ENCODE measurements at places on chromosomes 7 and 10.
A peak's percentile ranks its signal among the peaks of the same experiment; 100 is the strongest.

DNA sequence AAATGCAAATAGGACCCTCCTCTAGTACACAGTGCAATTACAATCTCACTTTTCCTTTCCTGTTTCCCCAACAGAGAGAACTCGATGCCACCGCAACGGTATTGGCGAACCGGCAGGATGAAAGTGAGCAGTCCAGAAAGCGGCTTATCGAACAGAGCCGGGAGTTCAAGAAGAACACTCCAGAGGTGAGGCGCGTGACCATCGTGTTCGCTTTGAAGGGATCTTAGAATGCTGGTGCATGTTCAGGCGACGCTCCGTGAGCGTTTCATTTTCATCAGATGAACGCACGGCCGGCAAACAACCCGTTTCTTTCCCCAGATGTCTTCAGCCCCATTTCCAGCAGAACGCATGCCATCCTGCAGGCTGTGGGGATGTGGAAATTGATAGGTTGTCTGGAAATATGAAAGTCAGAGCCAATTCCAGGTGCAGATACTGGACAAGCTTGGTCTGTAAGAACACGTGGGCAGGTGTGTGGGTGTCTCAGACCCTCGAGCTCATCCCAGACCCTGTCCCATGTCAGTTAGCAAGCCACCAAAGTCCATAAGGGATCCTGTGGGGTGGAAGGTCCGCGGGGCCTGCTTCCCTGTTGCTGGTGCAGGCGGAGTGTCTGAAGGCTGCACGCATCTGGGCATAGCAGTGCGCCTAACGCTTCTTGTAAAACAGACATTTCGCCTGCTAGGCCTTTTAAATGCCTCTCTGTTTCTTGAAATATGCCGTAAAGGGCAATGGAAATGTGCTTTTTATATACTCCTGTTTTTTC, 98.8 kb downstream of the CUX1 start:
- DNase-seq: no peak

- DNase-seq: no peak
These were observed 4.0 kb downstream of the JAZF1 start for GRCh38 chr7:28176645-28177044.

DNA sequence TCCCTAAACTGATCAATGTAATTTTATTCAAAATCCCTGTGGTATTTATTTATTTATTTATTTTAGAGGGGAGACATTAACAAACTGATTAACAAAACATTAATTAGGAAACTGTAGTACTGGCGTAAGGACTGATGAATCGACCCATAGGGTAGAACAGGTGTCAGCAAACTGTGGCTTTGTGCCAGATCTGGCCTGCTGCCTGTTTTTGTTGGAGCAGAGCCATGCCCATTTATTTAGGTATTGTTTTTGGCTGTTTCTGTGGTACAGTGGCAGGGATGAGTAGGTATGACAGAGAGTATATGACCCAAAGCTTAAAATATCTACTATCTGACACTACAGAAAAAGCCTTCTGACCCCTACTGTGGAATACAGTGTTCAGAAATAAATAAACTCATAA, 332.5 kb upstream of the ETV1 start:
- DNase-seq: no peak

- no peak for DNase-seq
These were observed 62.5 kb upstream of the SCIN start for GRCh38 chr7:12508005-12508404.

DNA sequence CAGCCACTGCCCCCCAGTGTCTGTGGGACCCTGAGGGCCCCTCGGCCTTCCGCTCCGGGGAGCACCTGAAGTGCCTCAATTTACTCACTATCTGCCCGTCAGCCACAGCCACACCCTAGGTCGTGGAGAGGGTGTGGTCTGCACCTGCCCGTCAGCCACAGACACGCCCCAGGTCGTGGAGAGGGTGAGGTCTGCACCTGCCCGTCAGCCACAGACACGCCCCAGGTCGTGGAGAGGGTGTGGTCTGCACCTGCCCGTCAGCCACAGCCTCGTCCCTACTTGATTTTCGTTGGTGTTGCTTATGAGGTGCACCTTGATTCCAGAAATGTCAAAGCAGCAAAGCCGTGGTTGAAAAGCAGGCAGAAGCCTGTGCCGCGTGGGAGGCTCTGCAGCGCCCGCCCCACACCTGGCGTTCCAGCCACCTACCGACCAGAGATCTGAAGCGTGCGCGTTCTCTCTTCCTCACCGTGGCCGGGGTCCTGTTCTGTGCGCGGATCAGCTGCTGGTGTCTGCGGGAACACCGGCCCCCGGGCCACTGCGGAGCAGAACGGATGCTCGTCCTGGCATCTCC, 101.6 kb downstream of the DYNC2I1 start:
- DNase-seq: no peak

GRCh38 chr7:106367018-106367420, 82.2 kb upstream of the NAMPT start:
- DNase-seq: no peak

- no peak for DNase-seq
These were observed 26.8 kb upstream of the ITPRID1 start for GRCh38 chr7:31487071-31487470.

- DNase-seq: peak; percentile 77
These were observed 29.8 kb downstream of the PLAU start for GRCh38 chr10:73940634-73941221.

GRCh38 chr7:70387217-70387616, 744.7 kb upstream of the GALNT17 start:
- no peak for DNase-seq

- DNase-seq: no peak
These were observed 107.3 kb upstream of the SHH start for GRCh38 chr7:155919391-155920067.

- no peak for DNase-seq
These were observed 19.9 kb upstream of the FMC1 start for GRCh38 chr7:139321071-139321745.

DNA sequence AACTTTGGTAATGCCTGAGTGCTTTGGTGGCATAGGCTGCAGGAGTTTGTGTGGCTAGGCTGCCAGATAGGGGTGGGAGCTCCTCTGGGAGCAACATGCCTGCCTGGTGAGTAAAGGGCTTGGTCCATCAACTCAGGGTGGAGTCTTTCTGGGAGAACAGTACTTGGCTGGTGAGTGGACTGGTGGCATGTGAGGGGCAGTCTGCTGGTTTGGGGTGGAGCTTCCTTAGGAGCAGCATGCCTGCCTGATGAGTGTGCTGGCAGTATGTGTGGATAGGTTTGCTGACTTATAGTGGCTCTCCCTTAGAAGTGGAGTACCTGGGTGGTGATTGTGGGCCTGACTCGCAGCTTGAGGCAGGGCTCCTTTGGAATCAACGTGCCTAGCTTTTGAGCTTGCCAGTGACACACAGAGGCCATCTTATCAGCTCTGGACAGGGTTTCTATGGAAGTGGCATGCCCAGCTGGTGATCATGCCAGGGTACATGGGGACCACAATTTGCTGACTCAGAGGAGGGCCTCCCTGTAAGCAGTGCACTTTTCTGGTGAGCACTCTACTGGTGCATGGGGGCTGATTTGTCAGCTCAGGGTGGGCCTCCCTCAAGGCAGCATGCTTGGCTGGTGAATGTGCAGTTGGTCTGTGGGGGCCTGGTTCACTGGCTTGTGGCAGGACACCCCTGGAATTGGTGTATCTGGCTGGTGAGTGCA, 35.0 kb upstream of the SRI start:
- no peak for DNase-seq

DNA sequence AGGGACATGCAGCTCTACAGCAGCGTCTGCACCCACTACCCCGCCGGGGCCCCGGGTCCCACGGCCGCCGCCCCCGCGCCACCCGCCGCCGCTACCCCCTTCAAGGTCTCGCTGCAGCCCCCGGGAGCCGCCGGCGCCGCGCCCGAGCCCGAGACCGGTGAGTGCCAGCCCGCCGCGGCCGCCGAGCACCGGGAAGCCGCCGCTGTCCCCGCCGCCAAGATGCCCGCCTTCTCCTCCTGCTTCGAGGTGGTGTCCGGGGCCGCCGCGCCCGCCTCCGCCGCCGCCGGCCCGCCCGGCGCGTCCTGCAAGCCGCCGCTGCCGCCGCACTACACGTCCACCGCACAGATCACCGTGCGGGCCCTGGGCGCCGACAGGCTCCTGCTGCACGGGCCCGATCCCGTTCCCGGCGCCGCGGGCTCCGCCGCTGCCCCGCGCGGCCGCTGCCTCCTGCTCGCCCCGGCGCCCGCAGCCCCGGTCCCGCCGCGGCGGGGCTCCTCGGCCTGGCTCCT, 631 bp downstream of the OTUD1 start:
- DNase-seq: no peak

DNA sequence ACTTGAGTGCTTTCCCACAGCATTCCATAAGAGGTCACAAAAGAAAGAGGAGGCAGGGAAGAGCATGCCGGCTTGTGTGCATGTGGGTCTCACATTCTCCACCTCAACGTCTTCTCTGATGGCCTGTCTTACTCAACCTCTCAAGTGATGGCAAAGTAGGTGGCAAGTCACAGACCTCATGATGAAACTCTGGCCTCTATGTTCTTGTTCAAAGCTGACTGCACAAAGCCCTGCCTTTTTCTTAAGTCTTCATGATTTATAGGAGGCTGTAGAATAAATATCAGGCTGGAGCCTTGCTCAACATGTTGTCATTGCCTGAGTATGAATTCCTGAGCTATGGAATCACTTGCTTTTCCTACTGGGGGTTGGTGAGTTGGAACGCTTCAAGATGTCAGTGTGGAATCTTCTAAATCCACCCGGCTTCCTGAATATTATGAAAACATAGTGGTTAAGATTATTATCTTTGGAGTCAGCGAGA, 213.6 kb upstream of the INHBA start:
- no peak for DNase-seq

- no peak for DNase-seq
These were observed 218.3 kb downstream of the FAM107B start for GRCh38 chr10:14556285-14556956.

DNA sequence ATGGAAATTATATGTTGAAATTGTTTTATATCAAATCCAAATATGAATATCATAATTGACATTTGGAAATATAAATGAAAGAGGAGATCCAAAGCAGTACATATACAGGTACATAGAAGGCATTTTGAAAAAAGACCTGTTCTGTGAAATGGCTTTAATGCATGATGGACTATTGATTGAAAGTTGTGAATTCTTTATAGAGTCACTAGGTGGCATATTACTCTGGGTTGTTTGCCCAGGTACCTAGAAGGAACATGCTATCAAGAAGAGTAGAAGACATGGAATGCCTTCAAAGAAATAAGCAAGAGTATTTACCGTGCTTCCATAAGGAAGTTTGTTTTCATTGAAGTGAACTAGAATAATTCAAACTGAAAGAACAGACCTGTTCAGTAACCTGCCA, 160.0 kb upstream of the ANK3 start:
- DNase-seq: no peak

DNA sequence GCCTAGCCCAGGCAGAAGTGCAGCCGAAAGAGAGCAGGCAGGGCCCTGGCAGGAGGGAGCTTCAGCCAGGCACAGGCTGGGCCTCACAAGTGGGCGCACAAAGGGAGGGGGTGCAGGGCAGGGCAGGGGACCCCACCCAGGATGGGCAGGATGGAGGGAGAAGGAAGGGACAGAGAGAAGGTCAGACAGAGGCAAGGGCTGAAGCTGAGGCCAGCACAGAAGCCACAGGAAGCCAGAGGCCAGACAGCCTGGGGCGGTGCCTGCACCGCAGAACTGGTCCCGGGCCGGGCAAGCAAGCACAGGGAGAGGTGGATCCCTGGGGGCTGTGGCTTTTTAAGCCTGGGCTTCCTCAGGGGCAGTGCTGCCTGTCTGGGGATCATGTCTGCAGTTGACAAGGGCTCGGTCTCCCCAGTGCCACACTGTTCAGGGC, 16.7 kb downstream of the NOS3 start:
- DNase-seq: no peak

DNA sequence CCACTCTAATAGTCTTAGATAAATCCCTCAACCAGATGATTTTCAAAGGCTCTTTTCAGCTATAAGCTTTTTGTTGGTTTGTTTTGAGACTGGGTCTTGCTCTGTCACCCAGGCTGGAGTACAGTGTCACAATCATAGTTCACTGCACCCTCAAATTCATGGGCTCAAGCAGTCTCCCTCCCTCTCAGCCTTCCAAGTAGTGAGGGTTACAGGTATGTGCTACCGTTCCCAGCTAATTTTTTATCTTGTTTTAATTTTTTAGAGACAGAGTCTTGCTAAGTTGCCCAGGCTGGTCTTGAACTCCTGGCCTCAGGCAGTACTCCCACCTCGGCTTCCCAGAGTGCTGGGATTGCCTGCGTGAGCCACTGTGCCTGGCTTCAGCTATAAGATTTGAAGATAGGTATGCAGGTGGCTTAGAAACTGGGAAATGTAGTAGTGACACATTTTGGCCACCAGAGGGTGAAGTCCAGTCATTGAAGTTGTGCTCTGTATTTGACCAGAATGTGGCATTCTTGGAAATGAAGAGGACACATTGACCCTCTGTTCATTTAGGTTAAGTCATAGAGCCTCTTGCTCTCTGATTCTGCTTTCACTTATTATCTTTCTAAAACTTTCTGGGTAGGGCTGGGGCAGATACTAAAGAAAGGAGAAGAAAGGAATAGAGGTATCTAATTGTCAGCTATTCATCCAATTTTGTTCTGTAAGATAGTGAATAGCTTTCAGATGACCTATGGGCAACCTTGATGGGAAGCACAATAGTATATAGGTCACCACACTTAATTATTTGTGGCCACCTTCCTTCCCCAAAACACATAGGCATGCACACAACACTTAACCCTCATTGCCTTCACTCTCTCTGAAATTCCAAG, 36.0 kb downstream of the R3HCC1L start:
- DNase-seq: no peak

GRCh38 chr7:133775201-133775600, 351.9 kb upstream of the LRGUK start:
- no peak for DNase-seq

DNA sequence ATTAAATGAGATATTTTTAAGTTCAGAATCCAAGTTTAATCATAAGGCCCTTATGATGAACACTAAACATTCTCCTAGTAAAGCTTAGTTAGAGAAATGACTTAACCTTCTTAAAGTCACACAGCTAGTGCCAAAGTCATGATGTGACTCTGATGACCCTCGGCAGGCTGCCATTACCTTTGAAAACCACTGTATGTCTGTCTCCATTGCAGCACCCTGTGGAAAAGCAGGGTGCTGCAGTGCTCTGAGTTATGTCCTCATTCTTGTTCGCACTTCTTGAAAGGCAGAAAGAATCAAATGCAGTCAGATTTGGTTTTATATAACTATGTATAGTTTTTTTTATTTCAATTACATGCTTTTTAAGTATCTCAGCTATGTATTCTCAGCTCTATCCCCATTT, 105.0 kb downstream of the PHTF2 start:
- DNase-seq: no peak

GRCh38 chr7:99767662-99768061, 16.3 kb downstream of the CYP3A4 start:
- DNase-seq: no peak

DNA sequence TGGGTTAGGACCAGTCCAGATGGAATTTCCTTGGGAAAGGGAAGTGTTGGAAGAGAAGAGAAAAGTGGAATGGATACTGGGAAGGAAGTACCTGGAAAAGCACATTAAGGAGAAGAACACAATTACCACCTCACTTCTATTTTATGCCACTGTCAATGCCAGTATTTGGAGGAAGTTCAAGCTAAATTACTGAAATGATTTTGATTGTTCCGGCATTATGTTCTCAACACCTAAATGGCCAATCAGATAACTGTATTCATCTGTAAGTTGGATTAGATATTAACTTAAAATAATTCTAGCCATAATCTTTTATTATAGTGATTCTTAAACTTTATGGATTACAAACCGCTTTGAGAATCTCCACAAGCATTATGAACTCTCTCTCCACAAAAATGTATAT, 7.3 kb downstream of the NPVF start:
- DNase-seq: no peak

GRCh38 chr7:2522780-2523433, 3.3 kb downstream of the LFNG start:
- no peak for DNase-seq

GRCh38 chr7:114988755-114989375, 67.0 kb downstream of the MDFIC start:
- DNase-seq: no peak

All from stimulated activated CD8-positive, alpha-beta memory T cell treated with anti-CD3 and anti-CD28 coated beads, Interleukin-4, amount 100 ng/mL, for 1 hour (primary cell).